ENCODE measurements at places on chromosomes 5 and 9.

DNA sequence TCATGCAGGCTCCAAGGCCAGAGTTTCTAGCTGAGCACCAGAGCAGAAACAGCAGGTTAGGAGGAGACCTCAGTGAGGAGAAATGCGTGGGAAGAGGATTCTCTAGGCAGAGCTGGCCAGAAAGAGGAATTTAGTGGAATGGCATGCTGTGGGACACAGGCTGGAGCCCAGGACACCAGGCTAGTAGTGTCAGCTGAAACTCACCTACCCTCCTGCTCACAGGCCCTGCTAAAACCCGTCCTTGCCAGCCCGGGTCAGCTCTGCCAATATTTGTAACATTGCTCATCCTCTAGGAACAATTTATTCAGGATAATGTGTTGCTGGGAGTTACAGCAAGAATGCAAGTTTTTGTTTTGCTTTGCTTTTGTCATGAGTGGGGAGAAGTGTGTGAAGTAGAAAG lies 40.2 kb upstream of the AGXT2 start:
- DNase-seq, result peak; percentile 7

- DNase-seq, result no peak
Observed at GRCh38 chr9:8560560-8561525, 761.3 kb upstream of the DMAC1 start.

- DNase-seq, result no peak
Observed at GRCh38 chr9:126328407-126328806, 1.8 kb downstream of the MVB12B start.

DNA sequence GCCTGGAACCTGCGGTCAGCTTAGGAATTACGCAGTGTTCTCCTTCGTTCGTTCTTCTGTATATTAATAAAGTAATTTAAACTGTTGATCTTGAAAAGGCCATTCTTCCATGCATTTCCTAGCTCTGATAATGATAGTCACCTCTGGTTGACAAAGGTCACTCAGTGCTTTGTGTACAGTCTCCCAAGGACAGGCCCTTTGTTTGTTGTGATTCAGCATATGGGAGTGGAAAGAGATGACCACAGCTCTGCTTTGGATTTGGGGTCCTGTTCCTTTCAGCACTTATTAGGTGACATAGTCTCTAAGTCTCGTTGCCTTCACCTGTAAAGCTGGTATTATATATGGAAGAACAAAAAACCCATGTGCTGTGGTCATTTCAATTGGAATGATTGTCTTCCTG lies 39.6 kb downstream of the RAD23B start:
- no peak for DNase-seq
